ENCODE measurements at places on chromosomes 7 and 10.

GRCh38 chr10:26527018-26527417 is 88.9 kb downstream of the APBB1IP start:
- DNase-seq, result no peak

- DNase-seq, result no peak
Measured at GRCh38 chr10:122475100-122475499, 13.7 kb downstream of the HTRA1 start.

DNA sequence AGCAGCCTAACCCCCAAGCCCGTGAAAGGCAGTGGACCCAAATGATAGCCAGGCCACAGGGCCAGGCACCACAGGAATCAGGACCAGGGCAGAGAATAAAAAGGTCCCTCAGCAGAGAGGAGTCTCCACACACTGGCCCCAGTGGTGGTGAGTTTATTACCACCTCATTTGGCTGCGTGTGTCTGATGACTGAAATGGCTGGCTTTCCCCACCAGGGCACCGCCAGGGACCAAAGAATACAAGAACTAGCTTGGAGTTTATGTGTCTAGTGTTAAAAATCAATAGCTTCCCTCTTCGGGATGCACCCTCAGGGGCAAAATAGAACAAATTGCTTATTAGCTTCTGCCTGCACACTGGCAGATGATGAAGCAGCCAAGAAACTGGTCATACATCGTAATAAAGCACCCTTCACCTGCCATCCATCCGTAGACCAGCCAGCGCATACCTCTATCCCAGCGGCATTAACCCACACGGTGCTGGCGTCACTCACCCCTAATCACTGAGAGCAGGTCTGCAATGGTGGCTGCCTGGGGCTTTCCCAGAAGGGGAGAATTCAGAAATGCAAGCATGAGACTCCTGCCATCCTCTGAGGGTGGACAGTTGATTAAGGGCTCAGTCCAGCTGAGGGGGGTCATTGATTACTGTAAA is 223.7 kb upstream of the ZMIZ1 start:
- DNase-seq, result no peak

GRCh38 chr7:127946111-127946510 is 85.1 kb downstream of the LRRC4 start:
- no peak for DNase-seq

DNA sequence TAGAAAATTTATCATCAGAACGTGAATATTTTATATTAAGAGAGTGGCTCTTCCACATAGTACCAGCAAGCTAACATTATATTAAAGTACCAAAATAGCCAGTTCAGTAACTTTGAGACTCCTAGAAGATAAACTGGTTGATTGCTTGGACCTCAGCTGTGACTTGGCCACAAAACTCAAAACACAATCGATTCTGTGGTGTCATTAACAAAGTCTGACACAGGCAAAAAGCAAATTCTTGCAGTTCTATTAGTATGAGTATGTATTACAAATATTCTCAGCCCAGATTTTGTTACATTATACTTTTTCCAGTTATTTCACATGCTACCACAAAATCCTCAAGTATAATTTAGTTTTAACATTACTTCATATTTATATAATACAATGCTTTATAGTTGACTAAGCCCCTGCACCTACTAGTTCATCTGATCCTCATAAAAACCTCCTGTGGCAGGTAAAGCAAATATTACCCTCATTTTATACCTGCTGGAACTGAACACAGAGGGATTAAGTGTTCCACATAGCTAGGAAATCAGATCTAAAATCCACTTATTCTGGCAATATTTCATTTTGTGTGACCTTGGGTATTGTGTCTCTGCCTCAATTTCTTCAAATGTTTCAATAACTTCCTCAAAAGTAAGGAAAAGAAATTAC is 279.9 kb upstream of the MKLN1 start:
- DNase-seq, result no peak

- no peak for DNase-seq
Measured at GRCh38 chr10:114281006-114281405, 42.0 kb downstream of the VWA2 start.

DNA sequence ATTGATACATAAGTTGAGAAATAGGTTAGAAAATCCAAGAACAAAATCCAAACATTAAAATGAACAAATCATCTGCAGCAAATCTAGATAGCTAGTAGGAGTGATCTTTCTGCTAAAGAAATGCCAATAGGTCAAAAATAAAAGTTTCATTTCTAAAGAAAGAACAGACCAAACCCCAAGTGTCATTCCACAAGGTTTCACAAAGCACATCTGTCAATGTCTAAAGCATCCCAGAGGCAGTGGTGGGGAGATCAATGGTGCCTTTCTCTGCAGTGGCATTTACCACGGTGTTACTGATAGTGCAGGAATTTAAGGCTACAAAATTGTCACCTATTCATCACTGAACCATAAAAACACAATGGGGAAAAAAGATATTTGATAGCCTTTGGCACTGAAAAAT is 147.9 kb downstream of the PARD3 start:
- DNase-seq, result no peak

DNA sequence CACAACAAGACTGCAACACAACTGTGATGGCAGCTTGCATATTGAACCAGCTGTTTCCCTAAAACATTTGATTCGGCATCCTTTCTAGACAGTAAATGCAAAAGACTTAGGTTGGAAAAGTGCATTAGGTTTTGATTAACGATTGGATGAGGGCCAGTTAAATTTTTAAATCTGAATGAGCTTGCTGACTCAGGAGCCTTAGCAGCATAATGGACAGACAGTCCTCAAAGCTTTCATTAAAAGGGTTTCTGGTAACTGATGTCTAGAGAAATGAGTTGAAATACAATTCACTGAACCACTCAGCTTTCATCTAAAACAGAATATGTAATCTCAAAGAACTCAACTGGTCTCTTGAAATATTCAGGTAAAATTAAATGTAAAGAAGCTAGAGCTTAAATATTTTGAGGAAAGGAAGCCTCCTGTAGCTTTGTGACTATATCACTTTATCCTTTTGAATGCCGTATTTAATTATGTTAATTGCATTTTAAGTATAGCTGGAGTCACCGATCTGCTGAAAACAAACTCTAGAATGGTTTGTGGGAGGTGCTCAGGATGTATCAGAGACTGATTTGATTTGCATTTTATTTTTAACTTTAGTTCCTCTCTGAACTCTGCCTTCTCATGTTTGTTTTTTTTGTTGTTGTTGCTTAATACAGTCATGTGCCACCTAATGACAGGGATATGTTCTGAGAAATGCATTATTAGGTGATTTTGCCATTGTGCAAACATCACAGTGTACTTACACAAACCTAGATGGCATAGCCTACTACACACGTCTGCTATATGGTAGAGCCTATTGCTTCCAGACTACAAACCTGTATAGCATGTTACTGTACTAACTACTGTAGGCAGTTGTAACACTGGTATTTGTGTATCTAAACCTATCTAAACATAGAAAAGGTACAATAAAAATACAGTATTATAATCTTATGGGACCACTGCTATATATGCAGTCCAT is 29.2 kb upstream of the ATRNL1 start:
- no peak for DNase-seq

DNA sequence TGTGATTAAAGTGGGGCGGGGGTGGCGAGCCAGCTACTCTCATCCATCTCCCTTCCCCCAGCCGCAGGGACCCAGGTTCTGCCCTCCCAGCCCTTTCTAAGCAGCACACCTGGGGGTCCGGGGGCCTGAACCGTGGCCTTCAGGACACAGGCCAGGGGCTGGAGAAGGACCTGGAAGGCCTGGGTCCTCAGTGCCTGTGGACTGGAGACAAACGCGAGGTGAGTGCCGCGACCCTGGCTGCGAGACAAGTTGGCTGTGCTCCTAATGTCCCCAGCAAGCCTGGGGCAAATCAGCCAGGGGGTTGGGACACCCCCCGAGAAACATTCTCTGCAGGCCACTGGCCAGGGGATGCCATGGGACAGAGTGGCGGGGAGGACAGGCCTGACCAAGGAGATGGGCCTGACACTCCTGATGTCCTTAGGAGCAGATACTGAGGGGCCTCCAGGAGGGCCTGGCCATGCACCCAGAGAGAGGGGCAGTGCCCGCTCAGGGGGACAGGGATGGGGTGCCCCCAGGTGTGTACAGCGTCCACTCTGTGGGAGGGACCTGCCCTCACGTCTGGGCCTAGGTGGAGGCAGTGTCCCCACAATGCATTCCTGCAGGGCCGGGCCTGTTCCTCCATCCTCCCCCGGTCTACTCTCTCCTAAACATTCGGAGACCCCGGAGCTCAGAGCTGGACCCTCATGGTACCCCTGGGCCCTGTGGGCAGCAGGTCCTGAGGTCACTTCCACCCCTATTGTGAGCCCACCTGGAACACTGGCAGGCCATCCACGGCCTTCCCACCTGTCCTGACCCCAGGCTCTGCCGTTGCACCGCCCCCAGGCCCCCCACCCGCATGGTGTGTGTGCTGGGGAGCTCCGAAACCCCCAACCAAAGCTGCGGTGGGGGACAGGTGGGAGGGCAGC is 13.1 kb downstream of the BRAT1 start:
- no peak for DNase-seq

DNA sequence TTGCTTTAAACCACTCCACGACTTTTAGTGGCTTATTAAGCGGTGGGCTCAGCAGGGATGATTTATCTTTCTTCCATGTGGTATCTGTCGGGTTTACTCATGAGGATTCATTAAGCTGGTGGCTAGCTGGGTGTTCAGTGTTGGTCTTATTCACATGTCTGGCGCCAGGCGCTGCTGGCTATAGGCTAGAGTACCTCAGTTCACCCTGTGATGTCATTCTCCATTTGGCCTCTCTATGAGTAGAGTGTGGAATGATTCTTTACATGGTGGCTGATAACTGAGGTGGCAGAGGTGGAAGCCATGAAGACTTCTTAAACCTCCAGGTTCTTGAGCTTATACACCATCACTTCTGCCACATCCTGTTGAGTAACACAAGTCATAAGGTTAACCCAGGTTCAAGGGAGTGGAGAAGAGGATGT is 115.4 kb downstream of the MLLT10 start:
- DNase-seq, result no peak

GRCh38 chr7:1292972-1293830 is 60.5 kb downstream of the UNCX start:
- DNase-seq, result no peak

DNA sequence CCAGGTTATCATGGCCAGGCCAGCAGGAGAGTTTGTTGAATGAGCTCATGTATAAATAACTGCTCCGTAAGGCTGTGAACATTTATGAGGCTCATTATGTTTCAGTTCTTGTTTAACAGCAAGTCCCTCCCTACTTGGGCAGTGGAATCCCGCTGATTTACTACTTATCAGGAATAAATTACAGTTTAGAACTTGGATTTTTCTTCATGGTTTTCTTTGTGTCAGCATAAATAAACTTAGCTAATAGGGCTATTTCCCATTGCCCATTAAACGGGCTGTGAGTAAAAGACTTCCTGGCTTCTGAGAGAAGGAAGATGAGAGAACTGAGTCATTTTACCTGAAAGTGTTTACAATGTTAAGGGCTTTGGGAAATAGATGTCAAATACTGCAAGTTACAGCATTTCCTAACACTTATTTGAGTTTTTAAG is 701.6 kb upstream of the ANKRD30A start:
- DNase-seq, result no peak

DNA sequence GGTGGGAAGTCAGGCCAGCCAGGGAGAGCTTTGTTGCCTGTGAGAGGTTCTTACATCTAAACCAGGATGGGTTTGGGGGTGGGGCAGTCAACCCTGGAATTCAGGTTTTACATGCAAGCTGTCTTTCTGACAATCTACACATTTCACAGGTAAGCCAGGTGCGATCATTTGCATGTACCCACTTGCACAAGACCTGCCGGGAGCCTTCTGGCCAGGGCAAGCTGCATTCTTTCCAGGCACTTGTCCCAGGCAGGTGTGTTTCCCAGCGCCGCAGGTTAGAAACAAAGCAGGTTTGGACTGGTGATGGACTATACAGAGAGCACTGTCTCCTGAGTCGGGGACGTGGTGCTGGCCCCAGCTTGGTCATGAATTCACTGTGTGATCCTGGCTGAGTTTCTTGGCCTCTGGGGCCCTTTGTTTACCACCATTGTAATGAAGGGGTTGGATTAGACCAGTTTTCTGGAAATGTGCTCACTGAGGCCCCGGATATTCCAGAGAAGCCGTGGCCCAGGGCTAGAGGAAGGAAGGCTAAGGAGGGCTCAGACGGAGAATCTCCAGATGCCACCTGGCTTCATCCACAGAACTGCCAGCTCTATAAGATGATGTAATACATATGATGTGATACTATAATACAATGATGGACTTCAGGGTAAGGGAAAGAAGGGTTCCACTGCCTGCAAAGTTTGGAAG is 205.2 kb upstream of the SVIL start:
- no peak for DNase-seq

DNA sequence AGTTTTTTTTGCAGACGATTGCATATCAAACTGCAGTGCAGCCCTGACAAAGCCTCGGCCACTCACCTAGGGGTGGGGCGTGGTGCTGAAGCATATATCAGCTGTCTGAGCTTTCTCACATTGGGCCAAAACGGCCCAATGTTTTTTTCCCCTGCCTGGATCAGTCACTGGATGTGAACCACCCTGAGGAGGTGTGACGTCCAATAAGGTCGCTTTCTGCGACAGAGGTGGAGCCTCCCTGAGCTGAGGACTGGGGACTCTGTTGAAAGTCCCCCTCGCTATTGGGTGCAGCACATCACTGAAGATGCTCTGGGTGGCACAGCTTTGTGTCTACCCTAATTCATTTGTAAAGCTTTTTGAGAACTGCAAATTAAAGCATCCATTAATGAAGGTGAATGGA is 60.9 kb downstream of the SEM1 start:
- DNase-seq, result no peak
